ENCODE measurements at places on chromosomes 3 and 15.

- no peak for DNase-seq
These were observed 114.5 kb downstream of the FOXB1 start for GRCh38 chr15:60118626-60119025.

DNA sequence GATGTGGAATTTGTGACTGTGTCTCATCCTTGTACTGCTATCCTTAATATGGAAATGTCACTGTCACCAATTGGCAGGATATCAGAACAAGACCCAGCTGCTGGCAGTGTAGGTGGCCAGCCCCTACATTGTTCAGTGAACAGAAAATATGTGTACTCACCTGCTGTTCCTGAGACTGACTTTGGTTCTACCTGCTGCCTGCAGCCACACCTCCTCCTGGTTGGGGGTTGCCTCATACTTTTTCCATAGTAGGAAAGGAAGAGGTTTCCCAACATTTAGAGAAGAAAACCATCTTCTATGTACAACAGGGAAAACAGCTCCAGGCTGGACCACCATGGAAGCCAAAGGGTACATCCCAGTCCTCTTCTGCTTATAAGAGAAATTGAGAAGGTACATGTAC is 35.9 kb downstream of the SLC12A1 start:
- DNase-seq: no peak

- no peak for DNase-seq
These were observed 409.6 kb upstream of the TBL1XR1 start for GRCh38 chr3:177606891-177607290.

GRCh38 chr3:170985304-170985703 is 41.2 kb downstream of the SLC2A2 start:
- DNase-seq: no peak

DNA sequence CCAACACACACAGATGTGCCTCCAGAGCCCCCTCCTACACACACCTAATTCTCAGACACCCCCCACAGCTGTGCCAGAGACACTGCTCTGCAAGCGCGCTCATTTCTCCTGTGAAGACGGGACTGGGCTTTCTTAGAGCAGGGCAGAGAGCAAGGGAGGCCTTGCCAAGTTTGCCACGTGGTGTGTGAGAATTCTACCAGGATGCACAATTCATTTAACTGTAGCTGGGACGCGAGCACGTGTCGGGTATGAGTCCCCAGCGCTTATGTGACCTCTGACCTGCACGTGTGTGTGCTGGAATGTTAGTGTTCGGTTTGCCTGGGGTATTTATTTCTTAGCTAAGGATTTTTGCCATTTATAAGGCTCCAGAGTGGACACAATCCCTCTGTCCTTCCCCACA is 37.0 kb downstream of the FEM1B start:
- no peak for DNase-seq

DNA sequence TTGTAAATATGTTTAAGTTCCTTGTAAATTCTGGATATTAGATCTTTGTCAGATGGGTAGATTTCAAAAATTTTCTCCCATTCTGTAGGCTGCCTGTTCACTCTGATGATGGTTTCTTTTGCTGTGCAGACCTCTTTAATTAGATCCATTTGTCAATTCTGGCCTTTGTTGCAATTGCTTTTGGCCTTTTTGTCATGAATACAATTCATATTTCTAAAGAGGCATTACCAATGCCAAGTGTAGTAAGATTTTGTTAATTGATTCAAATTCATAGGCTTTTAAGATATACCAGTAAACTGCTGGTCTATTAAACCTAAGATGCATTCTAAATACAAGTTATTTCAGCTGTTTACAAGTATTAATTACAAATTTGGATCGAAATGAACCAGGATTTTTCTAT is 31.0 kb downstream of the PIK3R4 start:
- no peak for DNase-seq

- peak; percentile 60 for DNase-seq
These were observed 136.0 kb upstream of the CCDC54 start for GRCh38 chr3:107241217-107241616.

DNA sequence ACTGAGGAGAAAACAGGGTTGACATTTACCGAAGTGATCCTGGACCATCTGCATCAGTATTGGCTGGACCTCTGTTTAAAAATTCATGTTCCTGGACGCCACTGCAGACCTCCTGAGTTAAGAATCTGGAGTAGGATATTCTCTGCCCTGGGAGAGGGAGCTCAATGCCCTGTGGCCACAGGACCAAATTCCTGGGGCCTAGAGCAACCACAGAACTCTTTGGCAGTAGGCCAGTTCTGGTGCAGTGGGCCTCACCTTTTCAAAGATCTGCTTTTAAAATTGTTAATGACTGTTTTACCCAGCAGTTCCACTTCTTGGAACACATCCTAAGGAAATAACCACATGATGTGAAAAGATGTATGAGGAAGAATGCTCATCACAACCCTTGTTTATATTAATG is 133.3 kb upstream of the ADPGK start:
- no peak for DNase-seq

- peak; percentile 70 for DNase-seq
These were observed 86.2 kb upstream of the PIAS1 start for GRCh38 chr15:67967871-67968431.

- DNase-seq: no peak
These were observed 32.2 kb downstream of the DNAAF4 start for GRCh38 chr15:55475842-55476241.

DNA sequence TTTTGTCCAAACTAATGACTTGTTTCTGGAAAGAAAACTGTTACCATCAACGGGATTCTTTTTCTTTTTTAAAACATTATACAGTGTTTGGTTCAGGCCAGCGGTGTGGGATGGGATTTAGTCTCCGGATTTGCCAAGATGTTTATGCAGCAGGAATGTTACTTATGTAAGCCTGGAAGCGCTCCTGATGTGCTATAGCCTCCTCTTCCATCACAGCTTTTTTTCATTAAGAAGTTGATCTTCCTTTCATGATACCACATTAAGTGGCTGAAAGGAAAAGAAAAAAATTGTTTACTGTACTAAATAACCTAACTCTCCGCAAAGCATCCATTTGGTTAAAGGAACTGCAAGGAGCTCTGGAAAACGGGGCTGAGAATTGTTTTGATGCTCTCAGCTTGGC is 120.5 kb upstream of the ALDH1A3 start:
- DNase-seq: no peak

GRCh38 chr3:140334132-140334929 is 343.5 kb upstream of the TRIM42 start:
- DNase-seq: no peak

- no peak for DNase-seq
These were observed 95.8 kb downstream of the KCNAB1 start for GRCh38 chr3:156216216-156216615.

DNA sequence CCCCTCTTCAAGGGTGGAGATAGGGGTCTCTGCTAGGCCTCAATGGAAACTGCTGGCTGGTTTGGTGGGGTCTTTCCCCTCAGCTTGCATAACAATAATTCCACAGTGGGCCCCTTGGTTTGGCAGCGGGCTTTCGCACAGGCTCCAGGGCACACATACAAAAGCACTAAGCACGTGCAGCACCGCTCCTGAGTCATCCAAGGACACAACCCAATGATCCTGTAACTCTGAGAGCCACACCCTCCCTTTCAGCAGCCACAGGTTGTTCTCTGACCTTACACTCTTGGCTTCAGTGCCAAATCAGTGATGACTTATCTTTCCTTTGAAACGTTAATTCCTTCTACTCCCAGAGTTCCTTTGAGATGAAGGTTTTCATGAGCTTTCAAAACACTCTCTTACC is 41.7 kb downstream of the DAPK2 start:
- DNase-seq: no peak

DNA sequence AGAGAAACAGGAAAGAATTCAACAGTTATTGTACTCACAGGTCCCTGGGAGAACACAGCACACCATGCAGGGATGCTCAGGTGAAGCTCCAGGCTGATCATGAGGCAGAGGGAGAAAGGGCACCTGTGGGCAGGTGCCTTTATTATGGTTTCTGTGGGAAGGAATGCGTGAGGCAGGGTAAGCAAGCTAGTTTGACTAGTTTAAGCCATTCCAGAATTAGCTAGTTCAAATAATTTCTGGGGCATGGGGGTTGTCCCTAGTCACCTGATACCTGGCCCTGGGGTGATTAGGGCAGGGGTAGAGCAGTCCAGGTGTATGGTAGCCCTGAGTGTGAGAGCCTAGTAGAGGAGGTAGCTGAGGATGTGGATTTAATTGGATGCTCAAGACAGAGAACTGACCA is 47.9 kb upstream of the DCLK3 start:
- DNase-seq: no peak

DNA sequence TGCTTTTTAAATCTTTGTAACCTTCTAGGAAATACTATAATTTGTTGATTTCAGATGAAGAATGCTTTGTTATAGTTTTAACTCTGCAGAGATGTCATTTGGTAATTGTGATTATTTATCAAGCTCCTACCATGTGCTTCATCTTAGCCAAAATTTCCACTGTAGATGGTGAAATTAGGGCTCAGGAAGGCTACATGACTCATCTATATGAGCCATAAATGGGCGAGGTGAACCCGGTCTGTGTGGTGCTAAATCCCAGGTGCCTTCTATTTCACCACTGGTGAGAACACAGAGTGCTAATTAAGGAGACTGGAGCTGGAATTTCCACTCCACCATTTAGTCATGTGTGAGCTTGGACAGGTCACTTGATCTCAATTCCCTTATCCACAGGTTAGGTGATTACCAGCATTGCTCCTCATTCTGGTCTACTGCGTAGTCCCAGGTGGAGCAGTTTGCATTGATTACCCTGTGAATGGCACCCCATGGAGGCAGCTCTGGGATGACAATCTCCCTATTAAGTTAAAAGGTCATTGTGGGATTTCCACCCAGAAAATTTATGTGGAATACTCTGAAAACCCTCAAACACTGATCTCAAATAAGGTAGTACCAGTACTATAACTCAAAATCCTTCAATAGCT is 2.8 kb upstream of the CCR3 start:
- DNase-seq: no peak

DNA sequence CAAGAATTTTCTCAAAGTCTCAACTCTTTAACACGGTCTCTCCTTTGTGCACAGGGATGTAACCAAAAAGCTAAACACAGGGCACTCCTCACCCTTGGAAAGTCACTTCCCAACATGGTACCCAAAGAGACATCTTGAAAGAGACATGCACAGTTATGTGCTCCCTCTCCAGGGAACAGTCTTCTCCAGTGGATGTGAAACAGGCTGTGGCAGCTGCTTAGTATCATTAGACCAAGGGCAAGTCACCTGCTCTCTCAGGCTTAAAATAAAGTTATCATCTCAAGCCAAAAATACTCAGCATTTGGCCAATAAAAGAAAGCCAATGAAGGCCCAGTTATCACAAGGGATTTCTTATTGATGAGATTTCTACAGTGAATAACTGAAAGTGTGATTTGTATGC is 128.3 kb downstream of the WDR76 start:
- DNase-seq: no peak

DNA sequence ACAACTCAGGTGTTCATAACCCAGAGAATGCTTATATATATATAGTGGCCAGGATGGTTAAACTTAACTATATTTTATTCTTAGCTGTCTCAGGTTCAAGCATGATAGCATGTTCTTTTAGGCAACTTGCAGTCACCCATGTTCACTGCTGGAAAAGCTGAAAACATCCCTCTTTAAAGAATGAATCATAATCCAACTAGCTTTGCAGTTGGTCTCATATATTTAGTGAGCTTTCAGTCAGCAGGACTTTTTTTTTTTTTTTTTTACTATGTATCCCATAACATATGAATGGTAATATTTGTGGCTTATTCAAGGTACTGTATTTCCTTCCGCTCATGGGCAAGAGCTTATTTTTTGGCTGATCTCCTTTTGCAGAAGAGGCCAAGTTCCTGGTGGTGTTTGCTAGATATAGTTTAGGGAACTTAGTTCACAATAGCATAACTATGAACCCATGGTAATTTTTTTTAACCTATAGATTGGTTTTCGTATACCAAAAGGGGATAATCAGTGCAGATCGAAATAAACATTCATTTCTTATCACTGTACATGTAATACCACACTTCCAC is 77.6 kb downstream of the CMSS1 start:
- peak; percentile 82 for DNase-seq

DNA sequence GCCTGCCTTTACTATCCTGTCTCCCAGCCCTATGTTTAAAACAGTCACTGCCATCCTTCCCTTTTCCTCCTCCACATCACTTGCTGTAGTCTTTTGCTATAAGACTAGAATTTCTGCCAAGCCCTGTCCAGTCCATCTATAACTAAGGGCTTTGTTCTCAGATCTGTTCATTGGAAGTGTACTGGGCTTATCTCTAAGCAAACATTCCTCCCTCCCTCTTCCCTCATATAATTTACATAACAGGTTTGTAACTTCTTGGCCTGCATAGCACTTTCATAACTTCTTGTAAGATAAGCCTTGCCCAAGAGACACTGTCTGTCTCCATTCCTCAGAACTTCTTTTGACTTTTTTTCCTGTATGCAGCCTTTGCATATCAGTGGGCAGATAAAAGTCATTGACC is 16.7 kb downstream of the TPRG1 start:
- DNase-seq: no peak

GRCh38 chr3:166388321-166388720 is 551.1 kb upstream of the BCHE start:
- DNase-seq: no peak

DNA sequence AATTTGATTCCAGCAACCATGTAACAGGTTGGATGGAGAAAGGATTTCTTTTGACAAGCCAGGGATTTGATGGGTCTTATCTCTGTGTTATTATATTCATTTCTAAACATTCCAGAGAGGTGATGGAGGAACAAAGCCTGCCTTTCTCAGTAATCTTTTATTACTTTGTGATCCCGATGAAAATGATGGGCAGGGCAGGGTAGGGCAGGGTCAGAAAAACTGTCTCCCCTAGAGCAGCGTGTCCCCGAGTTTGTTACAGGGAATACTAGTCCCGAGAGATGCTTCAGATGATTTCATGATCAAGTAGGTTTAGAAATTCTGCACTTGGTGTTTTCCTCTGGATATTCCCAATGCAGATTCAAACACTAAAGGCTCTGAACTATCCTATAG is 111.8 kb upstream of the RGMA start:
- DNase-seq: no peak

DNA sequence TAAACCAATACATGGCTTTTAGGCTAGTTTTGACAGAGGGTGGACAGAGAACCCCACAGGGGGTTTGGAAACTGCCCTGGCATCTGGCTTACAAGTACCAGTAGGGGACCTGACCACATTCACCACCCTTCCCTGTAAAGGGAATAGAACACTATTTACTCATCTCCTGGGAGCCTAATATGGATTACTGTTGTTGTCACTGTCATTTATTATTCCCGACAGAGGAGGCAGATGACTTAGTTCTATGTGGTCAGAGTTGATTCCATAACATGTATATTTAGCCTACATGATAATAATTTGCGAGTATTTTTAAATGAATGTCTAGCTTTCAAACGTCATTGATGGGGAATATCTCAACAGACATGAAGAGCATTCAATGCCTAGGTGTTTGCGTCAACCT is 15.9 kb downstream of the ZBTB38 start:
- DNase-seq: no peak

- no peak for DNase-seq
These were observed 522.2 kb upstream of the ZNF717 start for GRCh38 chr3:76307556-76307955.

- no peak for DNase-seq
These were observed 374.3 kb downstream of the RBMS3 start for GRCh38 chr3:29655015-29655747.
